GM04503 (cell line): ENCODE measurements at places on chromosomes 2 and 18.

DNA sequence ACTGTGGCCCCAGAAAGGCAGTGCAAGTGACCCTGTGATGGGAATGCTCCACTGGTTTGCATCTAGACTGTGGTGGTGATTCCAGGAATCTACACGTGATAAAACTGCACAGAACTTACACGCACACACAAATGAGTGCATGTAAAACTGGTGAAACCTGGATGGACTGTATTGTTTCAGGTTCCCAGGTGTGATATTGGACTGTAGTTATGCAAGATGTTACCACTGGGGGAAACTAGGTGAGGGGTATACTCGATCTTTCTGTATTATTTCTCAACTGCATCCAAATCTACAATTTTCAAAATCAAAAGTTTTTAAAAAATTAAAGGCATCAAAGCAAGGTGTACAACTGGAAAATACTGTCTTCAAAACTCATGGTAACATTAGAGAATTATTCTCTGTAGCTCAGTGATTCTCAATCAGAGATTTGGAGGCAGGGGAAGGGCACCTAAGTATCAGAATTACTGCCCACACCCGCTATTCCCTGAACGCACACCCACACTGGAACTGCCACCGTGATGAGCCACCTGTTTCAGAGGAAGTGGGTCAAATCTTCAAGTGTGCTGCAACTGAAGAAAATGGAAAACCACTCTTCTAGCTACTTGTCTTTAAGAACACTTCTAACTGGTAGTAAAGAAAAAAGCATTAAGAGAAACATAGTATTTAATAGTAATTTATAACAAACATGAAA lies 26.7 kb downstream of the PTPN2 start:
- DNase-seq = no peak

- no peak for DNase-seq
These were observed 54.4 kb downstream of the CWC22 start for GRCh38 chr2:179952658-179953057.

GRCh38 chr2:152166633-152167032 lies 8.9 kb downstream of the STAM2 start:
- DNase-seq = no peak

GRCh38 chr18:44280479-44280878 lies 400.2 kb upstream of the SETBP1 start:
- DNase-seq = no peak

DNA sequence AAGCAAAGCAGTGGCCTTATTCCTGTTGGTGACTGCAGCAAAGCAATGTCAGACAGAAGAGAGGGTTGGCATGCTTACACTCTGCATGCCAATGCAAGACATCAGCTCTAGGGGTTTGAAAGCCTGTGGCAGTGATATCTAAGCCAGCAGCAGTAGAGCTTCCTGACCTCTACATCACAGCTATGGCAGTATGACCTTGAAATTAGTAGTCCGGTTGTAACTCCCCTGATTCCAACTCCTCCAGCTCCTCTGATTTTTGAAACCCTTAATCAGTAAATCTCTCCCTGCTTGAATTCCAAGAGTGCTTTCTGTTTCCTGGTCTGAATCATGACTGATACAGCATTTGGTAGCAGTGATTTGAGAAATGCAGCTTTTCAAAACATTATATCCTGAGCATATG lies 60.0 kb upstream of the LRP1B start:
- DNase-seq = no peak

DNA sequence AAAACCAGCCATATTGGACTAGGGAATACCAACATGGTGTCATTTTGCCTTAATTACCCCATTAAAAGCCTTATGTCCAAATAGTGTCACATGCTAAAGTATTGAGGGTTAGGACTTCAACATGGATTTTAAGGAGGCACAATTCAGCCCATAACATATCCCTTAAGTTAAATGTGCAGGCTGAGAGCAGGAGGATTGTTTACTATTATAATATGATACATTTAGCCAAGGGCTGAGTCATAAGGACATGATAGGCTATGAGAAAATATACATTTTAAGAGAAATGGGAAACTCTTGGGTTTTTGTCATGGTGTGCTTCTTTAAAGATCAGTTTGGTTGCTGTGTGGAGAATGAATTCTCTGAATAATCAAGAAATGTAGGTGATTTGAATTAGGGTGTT lies 136.8 kb downstream of the RDH14 start:
- DNase-seq = no peak

DNA sequence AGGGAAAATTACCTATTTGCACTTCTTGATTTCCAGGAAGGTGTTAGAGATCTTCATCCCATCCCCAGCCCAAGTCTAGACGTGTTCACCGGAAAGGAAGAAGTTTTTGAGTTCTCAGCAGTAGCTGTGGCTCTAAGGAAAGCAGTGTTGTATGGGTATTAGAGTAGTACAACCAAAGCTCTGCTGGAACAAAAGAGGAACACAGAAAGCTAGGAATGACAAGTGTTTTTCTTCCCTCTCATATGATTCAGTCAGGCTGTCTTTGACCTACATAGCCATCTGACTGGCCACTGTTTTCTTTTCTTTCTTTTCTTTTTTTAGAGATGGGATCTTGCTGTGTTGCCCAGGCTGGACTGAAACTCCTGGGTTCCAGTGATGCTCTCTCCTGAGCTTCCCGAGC lies 82.7 kb upstream of the SLC39A10 start:
- no peak for DNase-seq

DNA sequence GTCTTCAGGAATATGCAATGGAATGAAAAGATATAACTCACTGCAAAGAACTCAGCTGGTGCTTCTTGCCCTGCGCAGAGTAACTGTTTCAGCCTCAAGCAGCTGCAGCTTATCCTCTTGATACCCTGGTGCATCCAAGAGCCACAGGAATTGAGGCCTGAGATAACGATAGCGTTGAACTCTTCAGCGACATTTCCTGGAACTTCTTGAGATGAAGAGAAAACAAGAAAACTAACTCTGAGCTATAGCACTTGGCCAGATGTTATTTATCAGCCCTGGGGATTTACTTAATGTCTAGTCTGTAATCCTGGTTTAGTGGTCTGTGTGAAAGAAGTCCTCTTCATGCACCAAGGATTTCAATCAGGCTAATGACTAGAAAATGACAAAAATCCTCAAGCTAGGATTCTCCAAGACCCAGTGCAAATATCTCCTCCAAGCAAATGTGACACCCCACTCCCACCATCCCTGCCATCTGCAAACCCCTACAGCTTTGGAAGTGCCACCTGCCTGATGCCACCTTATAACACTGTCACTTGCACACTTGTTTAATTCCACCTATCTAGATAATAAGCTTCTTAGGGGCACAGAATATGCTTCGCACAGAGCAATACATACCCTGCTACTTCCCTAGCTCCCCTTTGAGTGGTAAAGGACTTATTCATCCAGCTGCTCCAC lies 40.6 kb downstream of the EHD3 start:
- DNase-seq = no peak

DNA sequence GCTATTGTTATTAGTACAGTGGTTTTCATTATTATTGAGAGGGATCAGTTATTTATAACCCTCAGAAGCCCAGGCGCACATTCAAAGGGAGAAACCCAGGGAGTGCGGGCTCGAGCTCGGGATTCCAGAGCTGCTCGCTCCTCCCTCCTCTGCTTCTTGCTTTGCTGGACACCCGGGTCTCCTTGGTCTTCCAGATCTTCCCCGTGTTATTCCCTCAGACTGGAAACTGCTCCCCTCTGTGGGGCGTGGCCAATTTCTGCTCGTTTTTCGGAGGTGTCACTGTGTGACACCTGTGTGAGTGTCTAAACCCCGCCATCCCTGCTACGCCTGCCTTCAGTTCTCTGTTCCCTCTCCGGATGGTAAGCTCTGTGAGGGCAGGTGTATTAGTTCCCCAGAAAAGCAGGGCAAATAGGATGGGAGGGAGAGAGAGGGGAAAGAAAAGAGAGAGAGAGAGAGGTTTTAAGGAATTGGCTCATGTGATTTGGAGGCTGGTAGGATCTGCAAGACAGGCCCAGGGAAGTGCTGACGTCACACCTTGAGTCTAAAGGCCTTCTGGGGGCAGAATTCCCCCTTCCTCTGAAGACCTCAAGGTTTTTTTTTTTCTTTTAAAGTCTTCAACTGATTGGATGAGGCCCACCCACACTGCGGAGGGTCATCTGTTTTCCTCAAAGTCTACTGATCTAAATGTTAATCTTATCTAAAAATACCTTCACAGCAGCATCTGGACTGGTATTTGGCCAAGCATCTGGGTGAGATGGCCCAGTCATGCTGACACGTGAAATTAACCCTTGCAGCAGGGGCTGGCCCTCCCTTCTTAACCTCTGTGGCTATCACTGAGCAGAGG lies 457.3 kb upstream of the ID2 start:
- no peak for DNase-seq

- DNase-seq = no peak
These were observed 28.1 kb downstream of the MAP4K4 start for GRCh38 chr2:101725515-101726192.

- no peak for DNase-seq
These were observed 207.3 kb upstream of the APCDD1 start for GRCh38 chr18:10247021-10247741.

DNA sequence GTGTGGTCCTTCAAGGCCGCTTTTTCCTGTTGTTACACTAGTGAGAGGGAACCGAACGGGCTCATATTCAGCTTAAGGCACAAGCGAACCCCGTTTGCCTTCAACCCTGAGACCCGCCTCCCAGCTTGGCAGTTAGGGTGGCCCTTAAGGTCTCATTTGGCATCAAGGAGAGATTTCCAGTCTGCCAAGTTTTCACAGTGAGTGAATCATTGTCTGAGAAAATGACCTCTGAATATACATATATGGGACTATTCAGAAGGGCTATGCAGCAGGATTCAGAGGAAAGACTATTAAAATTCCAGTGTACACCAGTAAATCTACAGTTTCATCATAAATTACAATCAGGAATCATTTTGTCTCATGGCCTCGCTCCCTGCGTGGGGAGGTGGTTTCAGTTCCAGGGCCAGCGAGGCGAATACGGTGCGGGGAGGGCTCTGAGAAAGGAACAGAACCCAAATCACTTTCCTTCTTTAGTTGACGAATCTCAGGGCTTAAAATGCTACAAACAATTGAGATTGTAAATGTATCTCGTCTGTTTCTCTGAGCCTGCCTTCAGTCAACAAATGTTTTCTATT lies 231.4 kb downstream of the FAM210A start:
- no peak for DNase-seq

- no peak for DNase-seq
These were observed 14.6 kb upstream of the MCM6 start for GRCh38 chr2:135890835-135891234.

- no peak for DNase-seq
These were observed 9.0 kb upstream of the TMBIM1 start for GRCh38 chr2:218301176-218301819.

DNA sequence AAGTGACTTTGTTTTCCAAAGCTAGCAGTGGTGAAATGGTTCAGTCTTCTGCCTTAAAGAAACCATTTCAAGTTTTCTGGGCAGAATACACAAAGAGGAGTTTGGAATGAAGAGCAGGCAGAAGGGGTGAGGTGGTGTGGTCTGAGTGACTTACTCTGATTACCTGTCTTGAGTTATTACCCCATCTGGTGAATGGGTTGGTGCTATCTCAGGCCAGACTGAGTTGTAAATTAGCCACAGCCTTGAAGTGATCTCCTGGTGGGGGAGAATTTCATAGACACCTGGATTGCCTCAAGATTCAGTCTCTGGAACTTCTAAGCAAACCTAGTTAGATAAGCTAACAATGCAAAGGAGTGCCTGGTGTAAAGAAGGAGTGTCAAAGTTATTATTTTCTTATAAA lies 983.5 kb upstream of the NXPH2 start:
- DNase-seq = no peak

GRCh38 chr2:25313711-25314513 lies 27.8 kb downstream of the DNMT3A start:
- DNase-seq = no peak

DNA sequence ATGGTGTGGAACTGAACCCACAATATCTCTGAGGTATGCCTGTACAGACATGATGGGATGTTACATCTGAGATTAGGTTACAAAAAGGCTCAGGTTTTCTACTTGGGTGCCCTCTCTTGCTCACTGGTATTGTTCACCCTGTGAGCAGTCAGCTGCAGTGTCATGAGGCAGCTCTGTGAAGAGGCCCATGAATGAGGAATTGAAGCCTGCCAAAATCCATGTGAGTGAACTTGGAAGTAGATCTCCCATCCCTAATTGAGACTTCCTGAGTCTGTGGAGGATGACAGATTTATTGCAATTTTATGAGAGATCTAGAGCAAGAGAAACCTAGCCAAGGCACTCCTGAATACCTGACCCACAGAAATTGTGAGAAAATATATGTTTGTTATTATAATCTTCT lies 404.9 kb upstream of the ZEB2 start:
- no peak for DNase-seq

DNA sequence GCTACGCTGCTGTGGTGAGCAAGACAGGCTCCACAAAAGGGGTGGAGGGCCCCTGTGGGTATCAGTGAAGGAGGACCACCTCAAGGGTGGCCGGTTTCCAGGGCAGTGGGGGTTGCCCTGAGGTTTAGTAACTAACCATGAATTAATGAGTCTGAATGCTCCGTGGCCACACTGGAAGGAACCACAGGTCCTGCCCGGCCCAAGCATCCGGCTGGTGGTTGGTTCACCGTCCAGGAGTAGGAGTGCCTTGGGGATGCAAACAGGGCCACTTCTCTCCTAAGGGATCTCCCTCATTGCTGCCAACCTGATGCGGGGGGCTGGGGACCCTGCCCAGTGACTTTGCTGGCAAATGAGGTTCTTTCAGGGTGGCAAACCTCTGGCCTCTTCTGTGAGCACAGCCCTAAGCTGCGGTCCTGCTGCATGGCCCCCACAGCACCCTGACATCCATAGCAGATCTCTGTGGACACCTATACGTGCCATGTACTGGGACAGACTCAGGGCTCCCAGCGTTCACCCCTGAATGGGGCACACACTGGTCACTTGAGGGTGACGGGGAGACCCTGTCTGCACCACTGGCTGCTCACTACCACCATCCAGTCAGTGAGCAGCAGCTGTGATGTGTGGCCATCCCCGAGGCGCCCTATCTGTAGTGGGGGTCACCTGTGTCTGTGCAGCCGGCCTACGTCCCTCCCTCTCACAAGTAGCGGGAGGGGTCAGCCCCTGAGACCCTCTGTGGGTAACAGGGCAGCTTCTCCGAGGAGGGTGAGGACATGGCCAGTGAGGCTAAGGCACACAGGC lies 41.6 kb downstream of the HS6ST1 start:
- no peak for DNase-seq

- DNase-seq = no peak
These were observed 320.7 kb downstream of the MYCN start for GRCh38 chr2:16261071-16261470.

DNA sequence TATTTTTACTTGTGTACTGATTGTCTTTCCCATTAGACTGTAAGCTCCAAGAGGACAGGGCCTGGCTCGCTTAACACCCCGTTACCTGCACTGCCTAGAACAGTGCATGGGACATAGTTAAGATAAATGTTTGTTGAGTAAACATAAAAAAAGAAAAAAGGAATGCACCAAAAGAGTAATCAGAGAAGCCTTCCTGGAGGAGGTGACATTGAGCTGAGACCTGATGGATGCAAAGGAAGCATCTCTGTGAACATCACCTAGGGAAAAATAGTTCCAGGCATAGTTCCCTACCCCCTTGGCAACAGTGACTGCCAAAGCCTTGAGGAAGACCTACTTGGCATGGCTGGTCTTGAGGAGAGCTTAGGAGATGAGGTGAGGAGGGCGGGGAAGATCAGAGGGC lies 924 bp upstream of the TFCP2L1 start:
- no peak for DNase-seq
